Activated CD4-positive, alpha-beta T cell treated with anti-CD3 and anti-CD28 coated beads, Interleukin-2, amount 50 U/mL, for 24 hours (primary cell): ENCODE measurements at places on chromosomes 13 and 19.

GRCh38 chr13:32060401-32060878 lies 28.9 kb downstream of the FRY start:
- no peak for DNase-seq

DNA sequence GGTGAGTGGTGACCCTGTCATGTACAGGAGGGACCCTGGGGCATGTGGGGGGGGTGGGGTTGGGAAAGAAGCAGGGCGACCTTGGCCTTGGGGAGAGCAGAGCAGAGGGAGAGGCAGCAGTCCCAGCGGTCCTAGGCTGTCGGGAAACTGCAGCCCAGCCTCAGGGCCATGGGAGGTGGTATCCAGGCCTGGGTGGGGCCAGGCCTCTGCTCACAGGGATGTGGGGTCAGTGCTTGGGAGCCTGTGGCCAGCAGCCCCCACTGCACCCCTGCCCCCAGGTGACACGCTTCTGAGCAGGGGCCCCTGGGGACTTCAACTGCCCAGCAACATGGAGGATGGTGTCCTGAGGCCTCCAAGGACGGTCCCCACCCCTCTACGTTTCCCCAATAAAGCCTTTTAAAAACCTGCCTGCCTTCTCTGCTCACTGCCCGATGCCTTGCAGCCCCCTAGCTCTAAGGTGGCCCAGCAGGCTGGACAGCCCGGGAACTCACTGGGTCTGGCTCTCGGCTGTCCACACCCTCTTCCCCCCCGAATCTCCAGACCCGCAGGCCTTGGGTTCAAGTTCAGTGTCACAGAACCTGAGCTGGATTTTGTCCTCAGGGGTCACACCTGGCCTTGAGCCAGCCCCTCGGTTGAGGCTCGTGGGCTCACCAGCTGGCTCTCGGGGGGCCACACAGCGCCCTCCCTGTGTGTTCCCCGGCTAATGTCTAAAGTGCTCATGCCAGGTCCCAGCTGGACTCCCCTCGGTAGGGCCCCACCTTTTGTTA lies 6.9 kb downstream of the PNKP start:
- no peak for DNase-seq

DNA sequence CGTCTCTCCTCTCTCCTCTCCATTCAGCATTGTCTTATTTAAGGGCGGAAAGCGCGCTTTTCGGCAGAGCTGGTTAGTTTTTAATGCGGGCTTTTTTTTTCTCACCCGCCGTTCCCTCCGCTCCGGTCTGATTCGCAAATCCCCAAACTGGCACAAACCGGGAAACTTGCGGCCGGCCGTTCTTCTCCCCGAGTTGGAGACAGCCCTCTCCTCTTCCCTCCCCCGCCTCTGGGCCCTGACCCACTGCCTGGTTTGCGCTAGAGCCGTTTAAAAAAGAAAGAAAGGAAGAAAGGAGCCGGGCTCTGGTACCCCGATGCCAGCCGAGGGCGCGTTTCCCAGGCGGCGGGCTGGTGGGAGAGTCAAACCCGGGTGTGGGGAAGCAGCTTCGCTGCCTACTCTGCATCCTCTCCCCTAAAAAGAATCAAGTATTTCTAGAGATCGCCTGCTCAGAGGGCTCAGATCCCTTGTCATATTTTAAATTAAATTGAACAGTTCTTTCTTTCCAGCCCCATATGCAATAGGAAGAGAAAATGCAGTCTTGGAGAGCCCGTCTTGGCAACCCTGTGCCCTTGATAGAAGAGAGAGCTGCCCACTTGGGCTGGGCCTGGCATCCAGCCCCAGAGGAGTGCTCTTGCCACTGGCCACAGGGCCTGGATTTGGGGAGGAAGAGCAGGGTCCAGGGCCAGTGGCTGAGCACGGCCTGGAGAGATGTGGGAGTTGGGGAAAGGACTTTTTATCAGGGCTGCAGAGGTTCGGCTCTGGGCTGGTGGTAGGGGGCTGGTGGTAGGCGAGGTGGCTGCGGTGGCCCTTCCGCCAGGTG lies 19.0 kb downstream of the NFIX start:
- DNase-seq = no peak

DNA sequence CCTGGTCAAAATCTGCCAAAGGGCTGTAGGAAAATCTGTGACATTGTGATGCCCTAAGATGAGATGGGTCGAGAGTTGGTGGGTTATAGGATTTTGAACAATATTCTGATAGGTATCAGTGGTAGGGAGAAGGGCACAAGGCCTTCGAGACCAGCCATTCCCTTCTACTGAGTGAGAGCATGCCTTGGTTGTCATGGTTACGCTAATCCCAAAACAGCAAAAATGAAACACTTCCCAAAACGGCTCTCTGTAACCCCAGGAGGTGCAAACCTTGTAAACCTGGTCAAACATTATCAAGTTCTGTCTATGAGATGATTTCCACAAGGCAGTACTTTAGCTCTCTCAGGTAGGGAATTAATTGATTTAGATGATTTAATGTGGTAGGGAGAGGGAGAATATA lies 158.7 kb upstream of the RNF113B start:
- DNase-seq = no peak

DNA sequence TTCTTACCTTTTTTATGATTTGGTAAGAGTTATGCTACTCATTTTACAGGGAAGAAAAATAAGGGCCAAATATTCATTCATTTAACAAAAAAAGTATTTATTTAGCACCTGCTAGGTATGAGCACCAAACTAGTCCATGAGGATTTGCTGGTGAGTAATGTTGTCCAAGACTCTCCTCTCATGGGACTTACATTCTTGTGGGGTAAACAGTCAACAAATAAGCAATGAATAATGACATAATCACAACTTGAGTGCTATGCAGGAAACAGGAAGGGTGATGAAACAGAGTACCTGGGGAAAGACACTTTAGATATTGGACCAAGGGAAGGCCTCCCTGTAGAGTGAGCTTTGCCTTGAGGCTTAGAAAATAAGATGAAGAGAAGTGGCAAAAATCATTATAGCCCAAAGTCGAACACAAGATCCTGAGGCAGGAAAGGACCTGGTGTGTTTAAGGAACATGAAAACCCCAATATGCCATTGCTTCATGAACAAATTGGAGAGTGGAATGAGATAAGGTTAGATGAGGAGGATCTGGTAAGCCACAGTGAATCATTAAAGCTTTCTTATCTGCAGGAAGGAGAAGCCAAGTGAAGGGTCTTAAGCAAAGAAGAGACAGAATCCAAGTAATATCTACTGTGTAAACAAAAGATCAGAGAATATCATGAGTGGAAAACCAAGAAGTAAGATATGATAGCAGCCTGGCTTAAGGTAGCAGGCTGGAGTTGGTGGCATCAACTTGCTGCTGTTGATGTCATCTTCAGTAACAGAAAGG lies 294.5 kb upstream of the NBEA start:
- no peak for DNase-seq

- no peak for DNase-seq
Observed at GRCh38 chr13:69580255-69580654, 527.4 kb upstream of the ATXN8OS start.

DNA sequence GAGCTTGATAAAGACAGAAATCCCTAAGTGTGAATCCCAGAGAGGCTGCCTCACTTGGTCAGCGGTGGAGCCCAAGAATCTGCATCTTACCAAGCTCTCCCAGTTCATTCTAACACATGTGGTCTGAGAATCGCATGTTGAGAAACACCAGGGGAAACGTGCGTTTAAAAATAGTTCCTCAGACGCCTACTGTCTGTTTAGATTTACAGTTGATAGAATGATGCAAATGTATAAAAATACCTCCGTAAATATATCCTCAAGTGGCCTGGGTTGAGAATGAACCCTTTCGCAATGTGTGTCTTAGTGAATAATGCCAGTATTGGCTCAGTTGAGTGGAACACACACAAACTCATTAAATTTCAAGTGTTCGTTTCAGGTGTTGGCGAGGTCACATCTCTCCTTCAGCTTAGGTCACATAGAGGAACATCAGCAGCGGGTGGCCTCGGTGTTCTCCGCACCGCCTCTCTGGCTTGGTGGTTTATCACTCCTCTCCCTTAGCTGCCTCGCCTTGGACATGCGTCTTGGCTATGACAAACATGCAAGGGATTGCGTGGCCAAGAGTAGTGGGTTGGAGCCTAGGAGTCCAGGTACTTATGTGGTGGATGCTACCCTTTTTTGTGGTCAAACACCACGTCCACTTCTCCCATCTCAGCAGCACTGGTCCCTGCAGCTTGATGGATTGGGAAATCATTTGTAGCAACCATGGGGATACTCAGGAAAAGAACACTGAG lies 117.6 kb upstream of the SPATA13 start:
- DNase-seq = no peak

DNA sequence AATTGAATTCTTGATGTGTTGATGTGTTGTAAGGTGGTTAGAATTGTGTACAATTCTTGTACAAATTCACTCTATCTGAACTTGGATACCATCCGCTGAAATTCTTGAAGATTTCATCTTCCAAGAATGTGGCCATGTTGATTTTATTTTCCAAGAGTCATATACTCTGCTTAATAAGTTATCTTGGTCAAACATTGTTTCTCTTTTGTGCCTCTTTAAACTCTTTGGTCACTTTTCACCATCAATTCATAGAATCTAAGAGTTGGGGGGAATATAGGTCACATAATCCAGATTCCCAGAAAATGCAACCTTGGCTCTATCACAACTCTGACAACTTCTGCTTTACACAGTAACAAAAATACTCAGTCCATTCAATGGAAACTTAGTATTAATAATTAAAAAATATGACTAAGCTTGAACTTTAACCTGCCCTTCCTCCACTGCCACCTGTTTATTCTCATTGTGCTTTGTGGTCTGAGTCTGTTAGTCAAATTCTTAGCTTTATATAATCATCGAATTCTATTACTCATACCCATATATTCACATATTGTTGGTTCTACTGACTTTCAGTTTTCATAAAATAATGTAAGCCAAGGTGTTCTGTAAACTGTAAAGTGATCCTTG lies 373.2 kb downstream of the LMO7 start:
- no peak for DNase-seq

DNA sequence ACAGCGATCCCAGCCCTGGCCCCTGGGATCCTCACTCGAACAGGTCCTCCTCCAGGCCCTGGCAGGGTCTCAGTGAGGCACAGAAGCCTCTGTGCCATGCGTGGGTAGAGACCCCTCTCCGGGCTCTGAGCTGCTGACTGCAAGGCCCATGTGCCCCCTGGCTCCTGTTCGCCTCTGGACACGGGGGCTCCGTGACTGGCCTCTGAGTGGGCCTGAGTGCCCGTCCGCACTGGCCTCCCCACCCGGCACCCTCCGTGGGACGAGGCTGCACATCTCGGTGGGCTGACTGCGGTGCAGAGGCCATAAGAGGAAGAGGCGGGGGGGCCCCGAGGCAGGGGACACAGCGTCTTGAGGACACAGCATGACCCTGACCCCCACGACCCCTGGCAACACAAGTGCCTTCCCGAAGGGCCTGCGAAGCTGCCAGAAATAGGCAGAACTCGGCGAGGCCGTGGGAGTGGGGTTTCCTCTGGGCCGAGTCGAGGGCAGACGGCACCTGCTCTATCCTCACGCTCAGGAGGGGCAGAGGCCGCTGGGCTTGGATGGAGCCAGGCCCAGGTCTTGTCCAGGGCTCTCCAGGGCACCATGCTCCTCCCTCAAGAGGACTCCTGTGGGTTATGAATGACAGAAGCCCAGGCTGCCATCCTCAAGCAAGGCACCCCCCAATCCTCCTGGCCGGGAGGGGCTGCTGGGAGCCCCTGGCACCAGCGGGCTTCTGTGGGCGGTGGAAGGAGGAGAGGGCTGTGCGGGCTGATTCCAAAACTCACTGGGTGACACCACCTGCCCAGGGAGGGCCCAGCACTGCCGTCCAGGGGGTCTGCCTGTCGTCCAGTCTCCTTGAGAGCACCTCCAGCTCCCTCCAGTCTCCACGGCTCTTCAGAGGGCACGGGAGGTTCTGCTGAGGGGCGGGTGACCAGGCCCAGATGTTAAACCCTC lies 52.6 kb downstream of the RASA3 start:
- DNase-seq = no peak

DNA sequence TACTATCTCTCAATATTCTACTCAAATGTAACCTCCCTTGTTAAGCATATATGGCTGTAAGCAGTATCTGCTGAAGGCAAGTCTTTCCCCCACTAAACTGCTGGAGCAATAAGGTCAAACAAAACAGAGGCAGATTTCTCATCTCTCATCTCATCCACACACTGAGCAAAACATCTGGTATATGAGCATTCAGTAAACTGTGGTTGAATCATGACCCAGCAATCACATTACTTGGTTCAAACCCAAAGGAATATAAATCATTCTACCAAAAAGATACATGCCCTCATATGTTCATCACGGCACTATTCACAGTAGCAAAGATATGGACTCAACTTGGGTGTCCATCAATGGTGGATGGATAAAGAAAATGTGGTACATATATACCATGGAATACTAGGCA lies 344.4 kb downstream of the SUCLA2 start:
- no peak for DNase-seq

DNA sequence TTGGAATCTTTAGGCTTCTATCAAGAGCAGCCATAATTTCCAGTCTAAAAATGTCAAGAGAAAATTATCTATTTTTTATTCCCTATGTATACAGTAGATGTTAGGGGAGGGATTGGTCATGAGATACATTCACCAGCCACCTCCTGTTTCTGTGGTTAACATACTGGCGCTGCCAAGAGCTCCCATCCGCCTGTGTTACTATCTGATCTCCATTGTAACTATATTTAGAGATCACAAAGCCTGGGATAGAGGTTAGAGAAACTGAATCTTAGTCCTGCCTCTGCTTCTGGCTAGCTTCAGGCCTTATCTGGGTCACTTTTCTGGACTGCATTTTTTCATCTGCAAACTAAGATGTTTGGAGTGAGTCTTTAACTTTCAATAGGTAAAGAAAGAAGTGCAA lies 46.3 kb downstream of the POLR1D start:
- DNase-seq = no peak

GRCh38 chr19:4891066-4891465 lies 11.6 kb downstream of the ARRDC5 start:
- no peak for DNase-seq

- no peak for DNase-seq
Observed at GRCh38 chr19:5512715-5513114, 55.0 kb downstream of the TINCR start.
